Stimulated activated CD8-positive, alpha-beta memory T cell treated with anti-CD3 and anti-CD28 coated beads, Interleukin-15, amount 100 ng/mL, for 24 hours (primary cell): ENCODE measurements at places on chromosomes 3 and 15.

DNA sequence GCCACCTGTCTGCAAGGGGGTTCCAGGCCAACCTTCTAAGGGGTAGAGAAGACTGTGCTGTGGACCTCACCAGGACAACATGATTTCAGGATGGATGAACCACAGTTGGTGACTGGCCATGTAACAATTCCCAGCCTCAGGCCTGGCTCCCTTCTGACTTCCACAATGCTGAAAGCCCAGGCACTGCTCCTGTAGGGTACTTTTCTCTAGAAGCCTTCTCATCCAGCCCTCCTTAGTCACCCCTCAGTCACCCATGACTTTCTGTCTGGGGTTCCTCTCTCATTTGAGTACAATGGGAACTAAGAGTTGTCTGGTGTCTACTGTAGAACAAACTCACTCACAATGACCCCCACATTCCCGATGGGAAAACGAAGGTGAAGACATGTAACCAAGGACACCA, 8.6 kb downstream of the ALS2CL start:
- DNase-seq, result no peak

GRCh38 chr15:70091726-70092463, 5.8 kb downstream of the TLE3 start:
- DNase-seq, result no peak

GRCh38 chr3:58564456-58565160, 12.6 kb downstream of the FAM107A start:
- DNase-seq, result no peak

DNA sequence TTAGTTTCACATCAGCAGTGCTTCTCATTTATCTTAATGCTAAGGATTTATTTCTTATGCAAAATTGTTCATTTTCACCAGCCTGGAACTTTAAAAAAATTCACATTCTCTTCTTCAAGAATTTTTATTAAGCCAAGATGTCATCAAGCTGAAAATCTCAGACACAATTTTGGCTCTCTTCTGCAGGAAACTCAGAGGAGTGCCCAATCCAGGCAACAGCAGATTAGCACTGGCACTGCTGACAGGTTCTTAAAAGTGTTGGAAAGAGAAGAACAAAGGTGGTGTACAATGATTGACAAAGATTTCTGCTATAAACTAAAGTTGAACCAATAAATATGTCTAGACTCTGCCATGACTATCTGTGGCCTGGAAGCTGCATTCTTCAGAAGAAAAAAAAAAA, 479.5 kb downstream of the FHIT start:
- DNase-seq, result no peak

- DNase-seq, result no peak
These were observed 125.5 kb upstream of the FRMD4B start for GRCh38 chr3:69511361-69511760.

GRCh38 chr15:79283252-79284048, 928 bp downstream of the ANKRD34C start:
- no peak for DNase-seq

- DNase-seq, result no peak
These were observed 411.4 kb upstream of the ARL6 start for GRCh38 chr3:97353176-97353575.

DNA sequence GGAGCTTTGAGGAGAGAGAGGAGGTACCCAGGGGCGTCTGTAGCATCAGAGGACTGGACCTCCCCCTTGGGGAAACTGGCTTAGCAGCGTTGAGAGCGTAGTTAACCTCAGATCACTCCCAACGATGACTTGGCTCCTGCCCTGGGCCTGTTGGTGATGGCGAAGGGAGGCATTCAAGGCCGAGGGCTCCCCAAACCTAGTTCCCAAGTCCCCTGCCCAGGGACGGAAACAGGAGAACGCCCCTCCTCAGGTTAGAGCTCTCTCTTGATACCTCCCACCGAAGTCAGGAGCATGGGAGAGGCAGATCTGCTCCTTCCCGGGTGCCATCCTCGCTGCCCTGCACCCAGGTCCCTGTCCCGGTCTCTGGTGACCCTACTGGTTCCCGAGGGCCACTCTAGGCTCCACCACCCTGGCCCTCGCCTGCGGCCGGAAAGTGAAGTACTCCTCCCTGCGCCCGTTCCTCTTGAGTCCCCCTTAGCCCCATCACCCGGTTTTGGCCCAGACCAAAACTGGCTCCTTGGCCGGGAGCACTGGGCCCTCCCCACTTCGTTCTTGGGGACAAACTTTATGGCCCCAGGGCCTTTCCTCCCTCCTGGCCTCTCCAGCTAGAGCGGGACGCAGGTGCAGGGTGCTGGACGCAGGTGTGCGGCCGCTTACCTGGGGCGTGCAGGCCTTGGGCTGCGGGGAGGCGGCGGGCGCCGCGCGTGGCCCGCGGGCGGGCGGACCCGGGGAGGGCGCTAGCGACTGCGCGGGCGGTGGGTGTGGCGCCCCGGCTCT, 2.6 kb upstream of the SKOR1 start:
- no peak for DNase-seq
